ENCODE measurements at places on chromosomes 16 and 17.

- DNase-seq: no peak
These were observed 11.6 kb downstream of the ZSCAN10 start for GRCh38 chr16:3087243-3088235.

DNA sequence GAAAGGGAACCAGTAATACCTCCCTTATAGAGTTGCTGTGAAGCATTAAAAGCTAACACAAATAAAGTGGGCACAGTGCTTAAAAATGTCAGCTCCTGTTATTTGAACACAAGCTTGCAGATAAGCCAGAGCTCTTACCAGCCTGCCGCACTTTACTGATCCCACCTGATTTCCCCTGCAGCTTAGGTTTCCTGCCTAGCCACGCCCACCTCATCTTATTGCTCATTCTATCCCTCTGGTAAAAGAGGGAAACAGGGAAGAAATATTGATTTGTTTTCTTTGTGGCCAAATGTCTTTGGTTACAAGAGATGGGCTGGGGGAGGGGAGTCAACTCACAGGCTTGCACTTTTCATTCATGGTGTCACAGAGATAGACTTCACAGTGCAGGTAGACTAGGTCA, 9.6 kb upstream of the GP2 start:
- DNase-seq: no peak

GRCh38 chr17:76966486-76967181, 98.4 kb downstream of the MGAT5B start:
- no peak for DNase-seq

DNA sequence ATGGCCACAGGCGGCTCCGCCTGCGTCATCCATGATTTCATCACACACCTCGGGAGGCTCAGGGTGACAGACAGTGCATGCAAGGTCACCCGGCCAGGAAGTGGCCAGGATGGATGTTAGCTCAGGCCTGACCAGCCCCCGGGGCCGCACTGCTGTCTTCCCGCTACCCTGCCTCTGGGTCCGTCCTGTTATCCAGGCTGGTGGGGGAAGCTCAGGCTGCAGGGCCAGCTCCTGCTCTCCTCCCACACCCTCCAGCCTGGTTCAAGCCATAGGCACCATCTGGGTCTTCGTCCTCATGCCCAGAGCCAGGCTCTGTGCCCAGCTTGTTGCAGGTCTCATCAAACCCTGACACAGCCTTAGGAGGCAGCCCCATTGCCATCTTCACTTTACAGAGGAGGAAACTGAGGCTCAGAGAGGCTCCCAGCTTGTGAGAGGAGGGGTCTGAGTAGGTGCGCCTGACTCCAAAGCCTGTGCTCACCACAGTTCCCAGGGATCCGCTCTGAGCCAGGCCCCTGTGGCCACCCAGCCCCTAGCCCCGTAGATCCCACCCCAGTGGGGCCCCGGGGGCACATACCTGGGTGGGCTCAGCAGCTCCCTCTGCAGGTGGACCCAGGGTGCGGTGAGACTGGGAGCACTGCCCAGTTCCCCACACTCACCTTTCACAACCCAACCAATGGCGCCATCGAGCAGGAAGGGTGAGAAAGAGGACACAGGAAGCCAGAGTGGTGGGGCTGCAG, 412 bp upstream of the ADGRG3 start:
- no peak for DNase-seq

DNA sequence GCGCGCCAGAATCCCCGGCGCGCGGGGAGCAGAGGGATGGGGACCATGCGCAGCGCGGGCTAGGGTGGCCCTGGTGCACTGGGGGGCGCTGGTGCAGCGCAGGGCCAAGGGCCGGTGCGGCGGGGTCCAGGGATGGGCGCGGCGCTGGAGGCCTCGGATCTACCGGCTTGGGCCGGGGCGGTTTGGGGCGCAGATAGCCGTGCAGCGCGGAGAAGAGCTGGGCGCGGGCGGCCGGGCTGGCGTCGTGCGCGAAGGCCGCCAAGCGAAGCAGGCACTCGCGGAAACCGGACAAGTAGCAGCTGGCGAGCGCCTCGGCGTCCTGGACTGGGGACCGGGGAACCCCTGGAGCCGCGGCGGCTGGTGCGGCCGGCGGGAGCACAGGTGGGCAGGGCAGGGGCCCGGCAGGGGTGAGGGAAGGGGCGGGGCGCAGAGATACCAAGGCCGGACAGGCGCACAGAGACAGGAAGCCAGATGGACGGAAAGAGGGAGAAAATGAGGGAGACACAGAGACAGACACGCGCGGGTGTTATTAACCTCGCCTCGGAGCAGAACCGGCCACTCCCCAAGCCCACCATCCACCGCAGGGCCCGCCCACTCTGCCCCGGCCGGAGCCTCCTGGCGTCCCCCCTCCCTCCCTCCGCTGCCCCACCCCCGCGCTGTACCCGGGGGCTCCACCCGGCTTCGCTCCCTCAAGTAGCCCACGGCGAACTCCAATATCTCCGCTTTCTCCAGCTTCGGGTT, 2.1 kb downstream of the HES7 start:
- DNase-seq: peak; percentile 68

DNA sequence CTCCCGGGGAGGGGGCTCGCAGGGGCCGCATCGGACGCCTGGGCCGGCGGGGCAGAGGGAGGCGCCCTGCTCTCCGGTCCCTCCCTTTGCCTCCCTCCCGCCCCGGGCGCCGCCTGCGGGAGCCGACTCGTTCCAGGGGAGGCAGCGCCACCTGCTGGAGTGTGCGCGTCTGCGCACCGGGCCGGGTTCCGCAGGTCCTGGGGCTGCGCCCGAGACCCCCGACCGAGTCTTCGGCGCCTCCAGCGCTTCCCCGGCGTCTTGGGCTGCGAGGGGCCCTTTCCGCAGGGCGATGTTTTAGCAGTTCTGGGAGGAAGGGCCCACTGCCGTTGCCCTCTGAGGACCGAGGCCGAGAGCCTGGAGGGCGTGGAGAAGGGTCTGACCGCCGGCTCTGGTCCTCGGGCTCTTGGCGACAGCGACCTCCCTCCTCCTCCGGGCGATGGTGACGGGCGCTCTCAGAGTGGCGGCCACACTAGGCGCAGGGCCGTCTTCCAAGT, 106.3 kb downstream of the SEC14L1 start:
- DNase-seq: peak; percentile 91

GRCh38 chr17:67636834-67637520, 80.8 kb upstream of the NOL11 start:
- peak; percentile 52 for DNase-seq

- no peak for DNase-seq
These were observed 77.0 kb upstream of the ZNF423 start for GRCh38 chr16:49932946-49933345.

DNA sequence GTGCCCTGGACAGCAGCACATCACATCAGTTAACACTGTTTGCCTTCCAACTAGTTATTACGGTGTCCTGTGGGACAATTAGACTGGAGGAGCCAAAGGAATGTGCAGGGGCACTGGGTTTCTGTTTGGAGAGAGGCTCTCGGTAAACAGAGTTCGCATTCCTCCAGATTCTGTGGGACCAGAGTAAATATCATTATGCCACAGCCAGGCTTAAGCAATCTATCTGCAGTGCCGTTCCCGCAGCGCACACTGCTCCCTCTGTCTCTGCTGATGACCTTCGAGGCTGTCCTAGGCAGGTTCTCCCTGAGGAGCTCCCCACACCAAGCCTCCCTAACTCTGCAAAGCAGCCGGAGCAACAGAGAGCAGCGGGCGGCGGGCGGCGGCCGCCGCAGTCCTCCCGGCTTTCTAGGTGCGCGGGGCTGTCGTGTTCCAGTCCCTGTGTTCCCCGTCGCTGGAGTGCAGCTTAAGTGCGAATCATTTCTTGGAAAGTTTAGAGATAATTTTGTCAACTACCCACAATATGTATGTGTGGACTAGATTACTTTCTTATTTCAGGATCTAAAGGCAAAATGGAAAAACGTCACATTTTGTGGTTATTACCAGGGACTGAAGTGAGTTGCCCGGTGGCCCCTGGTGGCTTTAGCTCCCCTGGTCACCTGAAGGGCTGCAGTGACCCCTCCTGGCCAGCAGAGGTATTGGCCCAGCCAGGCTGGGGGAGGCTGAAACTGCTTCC, 43.3 kb downstream of the PGS1 start:
- peak; percentile 92 for DNase-seq

DNA sequence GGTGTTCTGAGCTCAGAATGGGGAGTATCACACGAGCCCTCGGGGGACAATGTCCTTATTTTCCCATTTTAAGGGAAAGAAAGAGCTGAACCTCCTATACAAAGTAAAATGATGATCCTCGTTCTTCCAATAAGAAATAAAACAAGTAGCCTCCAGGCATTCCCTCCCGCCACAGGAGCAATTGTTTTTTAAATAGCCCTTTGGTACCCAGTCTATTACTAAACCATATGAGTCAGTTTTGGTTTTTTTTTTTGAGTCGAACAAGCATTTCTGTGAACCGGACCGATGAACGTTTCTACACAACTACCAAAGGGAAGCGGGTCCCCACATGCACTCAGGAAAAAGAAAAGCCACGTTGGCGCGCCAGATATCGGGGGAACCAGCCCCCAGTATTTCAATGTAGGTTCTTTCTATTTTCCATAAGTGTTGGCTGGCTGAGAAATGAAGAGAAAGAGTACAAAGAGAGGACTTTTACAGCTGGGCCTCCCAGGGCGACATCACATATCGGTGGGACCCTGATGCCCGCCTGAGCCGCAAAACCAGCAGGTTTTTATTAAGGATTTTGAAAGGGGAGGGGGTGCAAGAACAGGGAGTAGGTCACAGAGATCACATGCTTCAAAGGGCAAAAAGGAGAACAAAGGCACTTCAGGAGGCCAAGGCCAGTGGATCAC, 3.8 kb upstream of the DCXR start:
- DNase-seq: no peak

DNA sequence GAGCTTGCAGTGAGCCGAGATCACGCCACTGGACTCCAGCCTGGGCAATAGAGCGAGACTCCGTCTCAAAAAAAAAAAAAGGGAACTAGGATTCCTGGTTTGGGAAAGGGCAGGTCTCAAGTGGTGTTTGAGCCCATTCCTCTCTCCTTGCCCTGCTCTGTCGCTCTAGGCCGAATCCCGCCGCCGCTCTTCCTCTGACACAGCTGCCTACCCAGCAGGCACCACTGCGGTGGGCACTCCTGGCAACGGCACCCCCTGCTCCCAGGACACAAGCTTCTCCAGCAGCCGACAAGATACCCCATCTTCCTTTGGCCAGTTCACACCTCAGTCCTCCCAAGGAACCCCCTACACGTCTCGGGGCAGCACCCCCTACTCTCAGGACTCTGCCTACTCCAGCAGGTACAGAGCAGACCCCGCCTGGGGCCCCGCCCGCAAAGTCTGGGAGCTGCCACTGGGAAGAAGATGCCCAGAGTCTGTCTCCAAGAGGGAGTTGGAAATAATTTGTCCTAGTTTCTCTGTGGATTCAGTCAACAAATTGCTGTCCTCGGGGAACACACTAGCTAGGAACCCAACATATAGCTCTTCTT, 6.5 kb downstream of the SETD1A start:
- DNase-seq: no peak

DNA sequence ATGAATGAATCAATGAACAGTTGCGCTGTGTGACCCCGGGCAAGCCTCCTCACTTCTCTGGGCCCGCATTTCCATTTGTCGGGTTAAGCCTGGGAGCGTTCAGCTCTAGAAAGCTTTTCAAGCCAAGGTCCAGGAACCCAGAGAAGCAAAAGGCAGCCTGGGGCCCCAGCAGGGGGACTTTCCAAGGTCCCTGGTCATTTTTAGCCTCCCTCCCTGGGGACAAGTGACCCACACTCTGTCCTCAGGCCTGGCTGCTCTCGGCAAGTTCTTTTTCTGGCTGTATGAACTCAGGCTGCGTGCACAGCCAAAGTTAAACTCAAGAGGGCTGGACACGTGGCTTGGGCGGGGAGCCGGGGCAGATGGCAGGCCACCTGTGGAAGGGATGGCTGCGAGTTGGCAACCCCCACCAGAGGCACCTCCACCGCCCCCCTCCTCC, 41.4 kb upstream of the CIBAR2 start:
- DNase-seq: no peak

GRCh38 chr16:85475233-85475632, 137.9 kb upstream of the GSE1 start:
- no peak for DNase-seq

DNA sequence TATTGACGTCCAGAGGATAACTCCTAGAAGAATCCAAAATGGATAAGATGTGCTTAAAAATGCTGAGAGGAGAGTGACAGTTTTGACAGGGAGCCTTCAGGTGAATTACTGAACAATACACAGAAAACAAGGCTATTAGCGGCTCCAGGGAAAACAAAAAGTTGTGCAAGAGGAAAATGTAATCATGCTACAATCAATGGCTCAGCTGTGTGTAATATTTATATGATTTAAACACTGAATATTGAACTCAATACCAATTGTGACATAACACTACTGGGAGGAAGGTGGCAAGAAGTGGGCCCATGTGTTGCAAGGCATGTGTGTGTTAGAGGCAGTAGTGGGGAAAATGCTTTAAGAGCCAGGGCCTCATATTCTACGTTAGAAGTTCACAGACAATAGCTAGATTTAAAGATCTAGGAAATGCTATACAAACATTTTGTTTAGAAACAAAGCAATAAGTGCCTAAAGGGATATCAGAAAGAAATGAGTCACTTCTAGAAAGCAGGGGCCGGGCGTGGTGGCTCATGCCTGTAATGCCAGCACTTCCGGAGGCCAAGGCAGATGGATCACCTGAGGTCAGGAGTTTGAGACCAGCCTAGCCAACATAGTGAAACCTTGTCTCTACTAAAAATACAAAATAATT, 253.2 kb upstream of the IRX5 start:
- no peak for DNase-seq

- no peak for DNase-seq
These were observed 58.4 kb upstream of the NLRP1 start for GRCh38 chr17:5642752-5643151.

DNA sequence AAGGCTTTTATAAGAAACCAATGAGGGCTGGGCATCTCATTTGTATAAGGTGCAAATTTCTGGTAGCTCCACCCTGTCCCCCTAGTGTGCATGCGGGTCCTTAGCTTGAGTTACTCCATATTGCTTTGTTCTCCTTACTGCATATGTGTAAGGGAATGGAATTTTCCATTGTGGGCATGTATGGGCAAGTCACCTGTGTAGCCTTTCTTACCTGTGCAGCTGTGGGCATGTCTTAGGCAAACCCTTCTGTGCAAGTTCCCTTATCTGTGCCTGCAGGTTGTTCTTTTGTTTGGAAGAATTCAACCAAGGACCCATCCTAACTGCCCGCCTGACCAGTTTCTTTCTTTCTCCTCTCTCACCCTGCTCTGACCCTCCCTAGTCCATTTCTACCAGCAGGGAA, 122.8 kb upstream of the HS3ST4 start:
- DNase-seq: no peak

DNA sequence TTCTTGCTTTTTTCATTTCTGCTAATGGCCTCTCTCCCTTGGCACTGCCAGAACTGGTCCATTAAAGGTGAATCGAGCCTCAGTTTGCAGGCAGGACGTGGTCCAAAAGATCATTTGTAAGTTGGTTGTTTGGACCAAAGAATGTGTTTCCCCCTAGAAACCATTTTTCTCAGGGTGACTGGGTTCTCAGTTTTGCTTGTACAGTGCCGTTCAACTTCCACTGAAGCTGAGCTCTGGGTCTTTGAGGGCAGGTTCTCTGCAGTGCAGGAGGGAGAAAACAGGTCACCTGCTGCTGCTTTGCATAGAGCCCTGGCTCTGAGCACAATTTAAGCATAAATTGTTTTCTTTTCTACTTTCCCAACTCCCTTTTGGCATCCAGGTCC, 9.0 kb upstream of the AMZ2 start:
- no peak for DNase-seq

GRCh38 chr16:85309656-85310587, 197.7 kb upstream of the CIBAR2 start:
- DNase-seq: no peak
